ENCODE measurements at places on chromosomes 5 and 9.

- no peak for DNase-seq
Observed at GRCh38 chr9:71005456-71005855, 116.0 kb downstream of the TRPM3 start.

DNA sequence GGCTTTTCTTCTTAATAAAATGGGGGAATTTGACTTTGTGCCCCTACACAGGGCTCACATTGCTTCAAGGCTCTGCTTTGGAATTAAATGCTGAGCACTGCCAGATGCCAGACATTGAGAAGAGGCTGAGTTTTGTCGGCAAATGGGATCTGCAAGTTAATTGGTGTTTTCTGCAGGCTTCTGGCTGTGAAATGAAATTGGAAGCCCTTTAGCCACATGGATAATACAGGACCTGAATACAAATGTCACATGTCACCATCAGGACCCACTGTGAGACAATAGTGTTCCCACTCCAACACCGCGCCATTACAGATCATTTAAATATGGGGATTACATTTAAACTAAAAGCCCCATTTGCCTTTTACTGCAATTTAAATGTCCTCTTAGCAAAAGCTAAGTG is 164.4 kb downstream of the ZSWIM6 start:
- DNase-seq: no peak

- no peak for DNase-seq
Observed at GRCh38 chr5:83703059-83703458, 17.6 kb downstream of the HAPLN1 start.

GRCh38 chr9:107739601-107740082 is 250.1 kb upstream of the KLF4 start:
- no peak for DNase-seq

DNA sequence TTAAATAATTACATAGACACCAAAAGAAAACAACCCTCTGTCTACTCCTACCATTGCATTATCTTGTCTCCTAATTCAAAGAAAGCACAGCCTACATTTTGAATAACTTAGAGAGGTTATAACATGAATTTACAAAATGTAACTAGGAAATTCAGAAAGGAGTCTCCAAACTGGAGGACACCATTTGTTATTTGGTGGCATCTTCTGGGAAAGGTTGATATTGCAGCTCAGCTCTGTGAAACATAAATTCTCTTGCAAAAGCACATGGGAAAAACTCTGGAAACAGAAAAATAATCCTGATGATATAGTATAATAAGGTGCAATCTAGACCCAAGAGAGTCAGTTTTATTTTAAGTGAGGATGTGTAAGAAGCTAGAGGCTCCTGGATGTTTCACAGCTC is 215.3 kb downstream of the MLLT3 start:
- DNase-seq: no peak

- no peak for DNase-seq
Observed at GRCh38 chr5:7533941-7534340, 138.0 kb downstream of the ADCY2 start.

DNA sequence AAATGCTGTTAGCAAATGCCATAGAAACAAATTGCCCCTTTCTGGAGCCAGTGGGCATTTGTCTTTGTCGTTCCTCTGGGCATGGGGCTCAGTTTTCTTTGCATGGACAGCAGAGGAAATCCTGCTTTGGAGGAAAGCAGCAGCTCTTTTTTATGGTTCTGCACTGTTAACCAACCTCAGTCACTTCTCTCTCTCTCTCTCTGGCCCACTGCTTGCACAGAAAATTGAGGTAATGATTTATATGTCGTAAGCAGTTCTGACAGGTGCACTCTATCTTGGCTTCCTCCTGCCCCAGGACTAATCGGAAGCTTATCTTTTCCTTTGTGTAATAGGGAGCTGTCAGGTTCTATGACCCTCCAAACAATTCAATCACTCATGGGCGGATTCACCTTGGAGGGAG is 159.6 kb upstream of the GPR151 start:
- no peak for DNase-seq

DNA sequence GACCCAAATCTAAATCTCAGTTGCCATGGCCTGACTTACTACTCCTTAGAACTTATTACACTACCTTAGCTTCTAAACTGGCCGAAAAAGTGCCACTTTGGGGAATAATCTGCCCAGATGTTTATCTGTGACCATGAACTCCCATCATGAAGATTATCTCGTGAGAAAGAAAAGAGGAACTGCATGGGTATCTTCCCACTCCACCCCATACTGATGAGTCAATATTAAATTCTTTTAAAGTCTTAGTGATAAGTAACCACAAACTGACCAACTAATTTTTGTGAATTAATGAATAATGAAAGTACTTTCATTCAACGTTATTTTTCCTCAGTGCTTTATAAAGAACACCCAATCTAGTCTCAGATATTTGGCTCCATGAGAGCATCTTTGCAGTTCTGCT is 493.5 kb downstream of the EBF1 start:
- DNase-seq: no peak

DNA sequence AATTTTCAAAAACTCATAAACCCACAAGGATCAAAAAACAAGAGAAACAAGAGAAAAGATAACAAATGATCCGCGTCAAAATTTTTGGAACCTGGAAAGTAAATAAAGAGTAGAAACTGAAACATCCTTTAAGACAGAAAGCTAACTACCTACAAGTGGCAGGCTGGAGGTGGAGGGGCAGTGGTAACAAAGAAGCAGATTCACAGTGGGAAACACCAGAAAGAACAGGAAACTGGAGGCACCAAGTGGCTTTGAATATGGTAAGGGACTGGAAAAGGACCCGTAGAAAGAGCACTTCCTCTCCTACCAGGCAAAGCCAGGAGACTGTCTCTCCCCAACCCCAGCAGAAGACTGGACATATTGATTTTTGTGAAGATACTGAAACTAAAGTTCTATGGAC is 100.6 kb upstream of the TARS1 start:
- no peak for DNase-seq

GRCh38 chr9:8531826-8532415 is 732.3 kb upstream of the DMAC1 start:
- DNase-seq: no peak

DNA sequence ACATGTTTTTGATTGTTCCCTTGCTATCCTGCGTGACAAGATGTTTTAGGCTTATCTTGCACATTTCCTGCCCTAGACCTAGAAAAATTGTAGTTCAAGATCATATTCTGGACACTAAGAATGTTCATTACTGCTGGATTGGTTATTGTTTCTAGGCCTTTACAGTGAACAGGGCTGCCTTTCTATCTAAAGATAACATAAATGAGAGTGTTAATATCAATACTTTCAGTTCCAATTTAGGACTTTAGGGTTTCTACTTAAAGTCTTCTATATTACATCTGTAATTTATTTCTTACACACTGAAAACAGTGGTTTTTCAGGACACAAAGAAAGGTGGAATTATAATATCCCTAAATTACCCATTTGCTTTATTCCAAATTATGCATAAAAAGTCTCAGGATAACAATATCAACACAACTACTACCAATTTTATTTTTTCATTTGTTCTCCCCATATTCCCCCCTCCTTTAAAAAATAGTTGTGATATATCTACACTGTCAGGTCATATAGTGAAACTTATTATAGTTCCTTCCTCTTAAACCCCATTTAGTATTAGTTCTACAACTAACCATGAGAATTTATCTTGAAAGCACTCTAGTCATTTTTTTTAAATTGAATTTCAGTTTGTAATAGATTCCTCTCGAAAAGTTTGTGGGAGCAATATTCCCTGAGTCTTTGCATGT is 293.9 kb upstream of the RIOK2 start:
- no peak for DNase-seq

DNA sequence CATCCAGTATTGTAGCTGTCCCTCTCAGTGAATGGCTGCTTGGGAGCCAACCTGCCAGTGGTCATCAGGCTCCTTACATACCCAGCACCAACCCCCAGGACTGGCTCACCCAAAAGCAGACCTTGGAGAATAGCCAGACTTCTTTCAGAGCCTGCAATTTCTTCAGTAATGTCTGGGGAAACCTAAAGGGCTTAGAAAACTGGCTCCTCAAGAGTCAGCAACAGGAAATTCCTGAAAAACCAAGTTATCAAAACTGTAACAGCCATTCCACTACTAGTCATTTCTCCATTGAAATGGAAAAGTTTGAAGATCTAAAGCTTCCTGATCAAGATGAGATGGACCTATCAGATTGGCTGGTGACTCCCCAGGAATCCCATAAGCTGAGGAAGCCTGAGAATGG is 12.3 kb upstream of the STING1 start:
- no peak for DNase-seq

DNA sequence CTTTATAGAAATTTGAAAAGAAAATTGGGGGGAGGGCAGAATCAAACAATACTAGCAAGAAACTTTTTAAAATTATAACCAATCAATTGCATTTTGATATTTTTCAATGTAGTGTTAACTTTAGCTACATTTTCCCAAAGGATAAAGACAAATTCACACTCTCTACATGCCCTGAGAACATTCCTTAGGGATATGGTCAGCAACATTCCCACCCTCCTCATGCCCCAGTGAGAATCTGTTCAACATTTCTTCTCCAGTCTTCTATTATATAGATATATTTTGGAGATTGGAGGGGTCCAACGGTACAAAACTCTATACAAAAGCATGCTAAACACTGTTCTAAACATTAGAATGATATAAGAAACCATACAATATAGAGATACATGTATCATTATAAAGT is 11.6 kb upstream of the PRR16 start:
- no peak for DNase-seq

GRCh38 chr5:43854697-43855292 is 251.8 kb downstream of the NNT start:
- no peak for DNase-seq

DNA sequence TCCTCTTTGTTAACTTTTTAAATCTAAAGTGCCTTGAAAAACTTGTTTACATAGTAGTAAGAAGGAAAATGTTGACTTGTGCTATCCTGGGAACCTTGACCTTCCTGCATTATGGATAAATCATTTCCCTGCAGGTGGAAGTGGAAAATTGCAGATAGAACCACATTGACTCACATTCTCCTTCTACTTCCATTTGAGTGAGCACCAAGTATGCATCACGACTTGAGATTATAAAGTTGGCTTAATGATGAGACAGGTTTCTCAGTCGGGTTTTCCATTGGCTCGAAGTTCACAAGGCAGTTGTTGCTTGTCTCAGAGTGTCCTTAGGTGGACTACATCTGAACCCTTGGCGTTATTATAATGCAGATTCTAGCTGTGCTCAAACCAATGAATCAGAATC is 39.9 kb downstream of the DOCK8 start:
- DNase-seq: no peak

DNA sequence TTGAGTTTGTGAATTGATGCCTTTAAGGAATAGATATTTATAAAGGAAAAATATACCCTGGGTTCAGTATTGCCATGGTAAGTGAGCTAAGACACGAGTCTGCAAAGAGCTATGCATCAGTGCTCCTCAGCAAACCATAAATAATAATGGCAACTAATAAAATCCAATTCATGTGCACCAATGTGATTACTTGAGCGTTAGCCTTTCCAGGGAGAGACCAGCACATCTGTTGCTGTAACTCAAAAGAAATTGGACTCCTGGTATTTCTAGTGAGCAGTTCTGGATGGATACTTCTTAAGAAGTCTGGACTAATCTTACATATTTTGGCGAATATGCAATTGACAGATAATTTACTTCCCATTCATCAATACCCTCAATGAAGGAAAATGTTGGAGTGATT is 373.3 kb downstream of the ARHGEF28 start:
- DNase-seq: no peak

DNA sequence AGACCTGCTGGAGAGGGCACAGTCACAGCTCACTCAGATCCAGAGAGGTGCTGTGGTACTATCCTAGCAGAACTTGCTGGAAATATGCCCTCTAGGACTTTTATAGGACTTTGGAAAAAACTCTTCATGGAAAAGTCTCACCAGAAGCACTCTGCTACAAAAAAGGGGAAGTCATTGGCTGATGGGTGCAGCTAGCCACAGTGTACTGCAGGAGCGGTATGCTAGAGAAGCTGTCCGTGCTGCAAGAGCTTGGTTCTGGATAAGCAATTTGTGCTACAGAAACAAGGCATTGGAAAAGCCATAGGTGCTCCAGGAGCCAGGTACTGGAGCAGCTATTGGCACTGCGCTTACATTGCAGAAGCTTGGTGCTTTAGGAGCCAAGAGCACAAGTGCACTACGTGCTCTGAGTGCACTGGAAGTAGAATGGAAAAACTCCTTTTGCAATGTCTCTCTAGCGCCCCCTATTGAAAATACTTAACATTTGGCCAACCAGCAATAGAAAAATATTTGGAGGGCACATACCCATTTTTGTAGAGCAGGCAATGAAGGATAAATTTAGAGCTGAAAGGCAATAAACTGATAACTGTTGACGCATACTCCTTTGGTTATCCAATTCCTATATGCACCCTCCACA is 83.4 kb downstream of the MEGF10 start:
- no peak for DNase-seq

All from stimulated activated CD4-positive, alpha-beta T cell treated with anti-CD3 and anti-CD28 coated beads, Interleukin-4, amount 100 ng/mL, for 48 hours (primary cell).